ENCODE measurements at places on chromosomes 13 and 19.
A peak's percentile ranks its signal among the peaks of the same experiment; 100 is the strongest.

DNA sequence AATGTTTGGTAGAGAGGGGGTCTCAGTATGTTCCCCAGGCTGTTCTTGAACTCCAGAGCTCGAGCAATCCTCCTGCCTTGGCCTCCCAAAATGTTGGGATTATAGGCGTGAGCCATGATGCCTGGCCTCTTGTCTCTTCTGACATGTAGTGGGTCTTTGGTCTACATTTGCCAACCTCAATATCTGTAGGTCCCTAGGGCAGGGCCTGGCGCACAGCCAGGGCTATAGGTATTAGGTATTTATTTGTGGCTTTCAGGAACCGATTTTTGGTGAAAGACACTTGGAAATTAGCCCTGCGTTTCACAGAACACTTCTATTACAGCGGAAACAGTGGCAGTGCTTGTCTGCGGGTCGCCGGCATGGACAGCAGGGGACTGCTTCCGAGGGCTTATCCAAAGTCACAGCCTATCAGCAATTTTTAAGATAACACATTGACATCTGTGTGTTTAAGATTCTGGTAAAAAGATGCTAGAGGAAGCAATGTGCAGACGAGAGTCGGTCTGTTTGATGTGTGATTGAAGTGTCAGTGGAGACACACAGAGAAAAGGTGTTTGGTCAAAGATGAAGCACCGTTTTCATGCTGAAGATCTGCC lies 14.5 kb downstream of the ZNF536 start:
- no peak for DNase-seq

- no peak for DNase-seq
Observed at GRCh38 chr13:48629277-48629676, 24.5 kb upstream of the CYSLTR2 start.

GRCh38 chr13:105410602-105411001 lies 1124.9 kb downstream of the EFNB2 start:
- peak; percentile 51 for DNase-seq

GRCh38 chr19:1130771-1131717 lies 27.2 kb downstream of the GPX4 start:
- DNase-seq = no peak

GRCh38 chr13:40640845-40641458 lies 25.5 kb downstream of the FOXO1 start:
- DNase-seq = no peak

DNA sequence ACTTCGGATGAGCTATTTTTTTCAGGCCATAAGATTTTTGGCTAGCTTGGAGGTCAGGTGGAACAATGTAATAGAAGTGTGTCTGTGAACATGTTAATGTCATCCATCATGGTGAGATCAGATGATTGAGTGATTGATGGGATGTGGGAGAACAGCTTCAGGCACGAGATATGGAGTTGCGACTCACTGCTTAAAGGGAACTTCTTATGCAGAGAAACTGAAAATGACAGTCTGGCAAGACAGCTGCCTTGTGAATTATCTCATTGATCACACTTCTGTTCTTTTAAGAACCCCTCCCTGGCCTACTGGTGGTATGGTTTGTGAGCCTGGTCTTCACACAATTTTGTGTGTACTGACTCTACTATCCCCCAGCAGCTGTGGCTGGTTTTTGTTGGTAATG lies 96.0 kb downstream of the OLFM4 start:
- DNase-seq = no peak

- no peak for DNase-seq
Observed at GRCh38 chr13:102260256-102260655, 141.6 kb downstream of the FGF14 start.

DNA sequence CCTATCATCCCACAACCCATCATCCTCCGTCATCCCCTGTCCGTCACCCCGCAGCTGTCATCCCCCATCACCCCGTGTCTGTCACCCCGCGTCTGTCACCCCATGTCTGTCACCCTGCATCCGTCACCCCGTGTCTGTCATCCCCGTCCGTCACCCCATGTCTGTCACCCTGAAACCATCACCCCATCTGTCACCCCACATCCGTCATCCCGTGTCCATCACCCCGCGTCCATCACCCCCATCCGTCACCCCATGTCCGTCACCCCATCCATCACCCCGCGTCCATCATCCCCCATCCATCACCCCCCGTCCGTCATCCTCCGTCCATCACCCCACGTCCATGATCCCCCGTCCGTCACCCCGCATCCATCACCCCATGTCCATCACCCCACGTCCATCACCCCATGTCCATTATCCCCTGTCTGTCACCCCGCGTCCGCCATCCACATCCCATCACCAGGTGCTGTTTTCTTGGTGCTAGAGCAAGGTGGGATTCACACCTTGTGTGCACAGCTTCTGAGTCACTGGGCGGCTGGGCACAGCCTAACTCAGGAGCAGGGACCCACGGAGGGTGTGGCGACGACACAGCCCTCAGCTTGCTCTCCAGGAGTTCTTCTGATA lies 24.2 kb downstream of the RASA3 start:
- DNase-seq = no peak

All from fibroblast of pulmonary artery (primary cell).